ENCODE measurements at places on chromosomes 1 and 21.

DNA sequence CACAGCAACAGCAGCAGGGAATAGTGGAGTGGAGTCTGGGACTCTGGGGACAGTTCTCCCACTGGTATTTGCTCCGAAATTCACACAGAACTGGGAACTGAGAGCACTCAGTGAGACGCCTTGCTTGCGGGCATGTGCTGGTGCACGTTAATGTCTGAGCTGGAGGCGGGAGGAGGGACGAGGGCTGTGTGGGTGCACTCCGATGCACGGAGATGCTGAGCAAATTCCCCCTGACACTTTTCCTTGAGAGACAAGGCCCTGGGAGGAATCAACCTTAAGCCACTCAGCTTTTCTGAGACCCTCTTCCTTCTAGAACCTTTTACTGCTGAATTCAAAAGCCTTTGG is 2.8 kb downstream of the RGS8 start:
- no peak for DNase-seq

DNA sequence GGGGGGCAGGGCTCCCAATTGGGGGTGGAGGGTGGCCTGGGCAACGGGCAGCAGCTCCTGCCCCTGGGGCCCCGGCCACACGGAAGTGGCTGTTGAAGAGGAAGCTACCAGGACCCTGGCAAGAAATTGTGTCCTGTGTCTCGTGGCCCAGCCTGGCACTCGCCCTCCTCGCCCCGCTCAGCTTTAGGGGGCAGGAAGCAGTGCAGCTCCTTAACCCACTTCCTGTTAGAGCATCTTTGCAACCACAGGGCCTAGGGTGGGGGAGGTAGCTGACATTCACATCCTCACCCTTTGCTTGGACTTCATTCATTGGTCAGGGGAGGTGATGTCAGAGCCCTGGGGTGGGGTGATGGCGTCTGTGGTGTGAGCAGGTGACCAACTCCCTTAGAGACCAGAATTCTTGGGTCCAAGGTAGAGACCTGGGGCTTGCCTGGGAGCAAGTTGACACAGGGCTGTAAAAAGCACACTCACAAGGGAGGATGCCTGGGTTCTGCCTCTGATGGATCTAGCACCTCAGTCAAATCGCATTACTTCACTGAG is at the start of gene ARHGAP30:
Gene ARHGAP30, minus strand, starts transcription at position 161 of the 540 bp plus-strand sequence. CDS start 267 bp downstream, outside the sequence.
- peak; percentile 39 for DNase-seq

- no peak for DNase-seq
Measured at GRCh38 chr1:80607064-80607463, 1193.7 kb upstream of the ADGRL2 start.

GRCh38 chr1:39673215-39673614 is 1.3 kb upstream of the NT5C1A start:
- no peak for DNase-seq

GRCh38 chr1:197173571-197174507 is 27.4 kb upstream of the ASPM start:
- no peak for DNase-seq

DNA sequence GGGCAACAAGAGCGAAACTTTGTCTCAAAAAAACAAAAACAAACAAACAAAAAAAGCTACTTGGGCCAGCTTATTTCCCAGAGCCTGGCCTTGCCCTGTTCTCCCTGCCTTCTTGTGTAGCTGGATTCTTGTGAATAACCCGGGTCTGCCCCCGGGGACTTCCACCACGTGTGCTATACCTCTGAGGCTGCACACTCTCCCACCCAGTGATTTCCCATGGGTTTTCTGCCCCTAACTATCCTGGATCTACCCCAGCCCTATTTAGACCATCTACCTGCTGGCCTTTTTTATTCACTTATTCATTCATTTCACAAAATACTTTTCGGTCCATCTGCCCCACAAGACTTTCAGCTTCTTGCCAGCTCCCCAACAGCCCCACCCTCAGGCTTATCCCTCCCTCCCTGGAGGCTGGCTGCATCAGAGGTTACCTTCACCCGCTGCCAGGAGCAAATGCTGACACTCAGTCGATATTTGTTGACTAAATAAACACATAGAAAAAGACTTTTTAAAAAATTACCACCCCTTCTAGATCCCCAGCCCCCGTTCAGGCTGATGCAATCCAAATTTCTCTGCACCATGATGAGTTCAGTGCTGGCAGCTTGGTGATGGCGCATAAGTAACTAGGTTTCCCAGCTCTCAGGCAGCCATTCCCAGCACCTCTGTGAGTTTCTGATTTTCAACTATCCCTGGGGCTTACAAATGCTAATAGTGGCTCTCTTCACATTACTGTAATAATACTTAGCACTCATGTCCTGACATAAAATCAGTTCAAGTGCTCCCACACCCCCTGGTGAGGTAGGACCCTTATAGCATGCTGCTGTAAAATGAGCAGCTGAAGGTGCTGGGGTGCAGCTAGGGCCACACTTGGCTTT is 30.7 kb upstream of the TARBP1 start:
- no peak for DNase-seq

DNA sequence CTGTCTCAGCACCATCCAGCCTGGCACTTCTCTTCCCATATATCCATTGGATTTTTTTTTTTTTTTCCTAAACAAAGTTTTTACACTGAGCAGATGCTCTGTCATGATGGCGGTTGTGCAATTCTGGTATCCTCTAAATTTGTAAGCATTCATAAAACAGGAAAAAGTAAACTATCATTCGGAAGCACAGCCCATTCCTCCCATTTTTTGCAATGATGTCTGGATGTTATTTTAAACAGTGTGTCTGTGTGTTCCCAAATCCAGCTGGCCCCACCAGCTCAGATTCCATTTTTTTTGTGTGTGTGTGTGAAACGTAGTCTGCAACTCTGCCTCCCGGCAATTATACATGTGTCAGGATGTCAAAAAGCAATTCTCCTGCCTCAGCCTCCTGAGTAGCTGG is 33.5 kb downstream of the PDPN start:
- no peak for DNase-seq

DNA sequence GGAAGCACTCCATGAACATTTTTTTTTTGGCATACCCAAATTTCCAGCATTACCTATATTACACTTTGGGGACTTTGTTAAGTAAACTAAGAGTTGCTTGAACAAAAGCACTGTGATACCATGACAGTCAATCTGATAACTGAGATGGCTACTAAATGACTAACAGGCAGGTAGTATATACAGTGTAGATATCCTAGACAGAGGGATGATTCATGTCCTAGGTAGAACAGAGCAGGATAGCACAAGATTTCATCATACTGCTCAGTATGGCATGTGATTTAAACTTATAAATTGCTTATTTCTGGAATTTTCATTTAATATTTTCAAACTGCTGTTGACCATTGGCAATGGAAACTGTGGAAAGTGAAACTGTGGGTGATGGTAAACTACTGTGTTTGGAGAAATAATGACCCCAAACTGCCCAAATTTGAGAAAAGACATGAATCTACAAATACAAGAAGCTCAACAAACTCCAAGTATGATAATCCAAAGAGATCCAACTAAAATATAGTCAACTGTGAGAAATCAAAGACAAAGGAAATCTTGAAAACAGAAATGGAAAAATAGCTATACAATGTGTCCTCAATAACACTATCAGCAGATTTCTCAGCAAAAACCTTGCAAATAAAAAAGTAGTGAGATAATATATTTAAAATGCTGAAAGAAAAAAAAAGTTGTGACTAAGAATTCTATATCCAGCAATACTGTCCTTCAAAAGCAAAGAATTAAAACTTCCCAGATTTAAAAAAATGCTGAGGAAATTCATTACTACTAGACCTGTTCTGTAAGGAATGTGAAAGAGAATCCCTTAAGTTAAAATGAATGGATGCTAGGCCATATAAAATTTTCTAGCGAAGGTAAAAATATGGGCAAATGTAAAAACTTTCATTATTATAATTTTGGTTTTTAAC is 410.4 kb downstream of the DUSP10 start:
- no peak for DNase-seq

GRCh38 chr1:53182716-53183094 is 13.9 kb upstream of the CPT2 start:
- no peak for DNase-seq

DNA sequence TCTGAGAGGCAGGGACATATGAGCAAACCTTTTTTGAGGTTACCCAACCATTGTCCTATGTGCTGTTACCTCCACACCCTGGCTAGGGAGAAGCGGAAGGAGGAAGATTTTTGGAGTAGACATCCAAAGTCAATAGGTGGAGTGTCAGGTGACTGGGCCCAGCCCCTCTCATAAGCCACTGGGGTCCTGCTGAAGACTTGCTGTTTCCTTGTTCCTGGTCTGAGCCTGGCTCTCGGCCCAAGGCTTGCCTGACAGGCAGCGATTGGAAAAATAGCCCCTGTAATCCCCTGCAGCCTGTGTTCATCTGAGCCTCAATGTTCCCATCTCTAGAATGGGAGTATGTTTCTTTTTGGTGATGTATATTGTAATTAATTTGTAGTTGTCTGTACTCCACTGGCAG is 6.9 kb upstream of the PIGR start:
- no peak for DNase-seq

DNA sequence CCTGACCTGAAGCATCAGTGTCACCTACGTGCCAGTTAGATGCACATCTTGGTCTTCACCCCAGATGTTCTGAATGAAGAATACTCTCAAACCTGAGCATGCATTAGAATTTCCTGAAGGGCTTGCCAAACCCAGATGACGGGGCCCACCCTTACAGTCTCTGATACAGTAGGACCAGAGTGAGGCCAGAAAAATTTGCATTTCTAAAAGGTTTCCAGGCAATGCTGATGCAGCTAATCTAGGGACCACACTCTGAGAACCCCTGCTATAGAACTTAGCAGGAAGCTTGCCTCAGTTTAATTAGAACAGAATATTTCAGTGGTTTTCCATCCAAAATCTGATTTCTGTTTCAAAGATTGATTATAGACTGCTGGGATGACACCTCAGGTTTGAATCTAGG is 9.9 kb upstream of the CTBS start:
- DNase-seq: no peak

DNA sequence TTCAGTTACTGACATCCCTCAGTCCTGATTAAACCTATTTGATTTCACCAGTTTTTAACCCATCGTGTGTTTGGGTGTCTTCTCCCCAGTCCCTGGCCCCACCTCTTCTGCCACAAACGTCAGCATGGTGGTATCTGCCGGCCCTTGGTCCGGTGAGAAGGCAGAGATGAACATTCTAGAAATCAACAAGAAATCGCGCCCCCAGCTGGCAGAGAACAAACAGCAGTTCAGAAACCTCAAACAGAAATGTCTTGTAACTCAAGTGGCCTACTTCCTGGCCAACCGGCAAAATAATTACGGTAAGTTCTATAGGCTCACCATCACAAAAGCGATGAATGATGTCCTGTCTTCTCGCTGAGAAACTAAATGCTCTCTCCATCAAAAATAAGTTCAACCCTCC is 28.7 kb downstream of the NBPF3 start:
- no peak for DNase-seq

- no peak for DNase-seq
Measured at GRCh38 chr1:218846181-218846580, 327.5 kb upstream of the LYPLAL1 start.

DNA sequence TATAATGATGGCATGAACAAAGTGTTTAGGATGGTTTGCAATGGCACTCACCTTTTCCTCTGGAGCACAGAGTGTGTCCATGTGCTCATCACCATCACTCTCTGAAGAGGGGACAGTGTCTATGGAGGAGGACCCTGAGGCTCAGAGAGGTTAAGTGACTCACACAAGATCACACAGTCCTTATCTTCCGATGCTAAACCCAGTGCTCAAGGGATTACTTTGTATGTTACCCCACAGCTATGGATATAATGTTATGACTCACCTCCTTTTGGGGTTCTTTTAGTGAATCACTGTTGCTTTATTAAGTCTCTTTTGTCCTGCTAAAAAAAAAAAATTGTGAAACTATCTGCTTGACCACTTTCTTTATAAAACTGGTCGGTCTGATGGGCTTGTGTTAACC is 67.6 kb downstream of the TENT5C start:
- DNase-seq: no peak

- no peak for DNase-seq
Measured at GRCh38 chr1:175388285-175388684, 195.7 kb upstream of the KIAA0040 start.

DNA sequence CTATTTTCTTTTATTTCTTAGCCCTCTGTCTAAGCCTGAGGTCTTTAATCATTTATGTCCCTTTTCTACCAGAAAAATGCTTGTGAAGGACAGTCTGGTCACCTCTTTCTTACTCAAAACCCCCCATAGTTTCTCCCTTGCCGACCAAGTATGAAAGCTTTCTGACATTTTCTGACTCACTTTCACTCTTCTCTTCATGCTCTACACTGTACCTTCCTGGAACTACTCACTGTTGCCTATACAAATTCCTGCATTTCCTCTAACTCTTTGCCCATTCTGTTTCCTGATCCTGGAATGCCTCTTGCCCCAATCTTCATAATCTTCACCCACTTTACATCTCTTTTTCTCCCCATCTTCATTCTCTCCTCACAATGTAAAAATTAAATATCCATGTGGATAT is 380.0 kb downstream of the HHIPL2 start:
- no peak for DNase-seq

DNA sequence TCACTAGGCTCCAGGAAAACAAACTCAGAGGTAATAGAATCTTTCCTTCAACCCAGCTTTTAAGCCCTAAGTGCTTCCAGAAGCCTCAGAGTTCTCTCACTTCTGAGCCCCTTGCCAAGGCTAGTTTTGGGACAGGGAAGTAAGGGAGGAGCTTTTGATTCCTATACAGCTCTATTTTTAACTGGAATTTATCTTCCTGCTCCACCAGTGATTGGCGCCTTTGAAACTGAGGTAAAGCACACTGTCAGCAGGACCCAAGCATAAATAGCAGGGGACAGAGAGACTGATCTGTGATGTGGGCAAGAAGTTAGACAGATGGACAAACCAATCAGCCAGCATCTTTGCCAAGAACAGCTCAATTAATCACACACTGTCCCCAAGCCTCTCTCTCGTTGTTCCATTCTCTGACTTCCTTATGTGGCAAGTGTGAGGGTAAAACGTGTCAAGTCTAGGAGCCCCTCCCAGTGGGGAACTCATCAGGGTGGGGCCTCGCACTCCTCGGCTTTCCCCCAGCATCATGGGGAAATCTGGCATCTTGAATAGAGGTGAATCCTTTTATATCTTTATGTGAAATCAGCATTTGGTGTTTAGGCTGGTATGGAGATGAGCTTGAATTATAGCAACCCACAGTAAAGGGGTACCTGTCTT is 40.2 kb upstream of the MPZL1 start:
- DNase-seq: no peak

- no peak for DNase-seq
Measured at GRCh38 chr1:157198619-157199420, 60.6 kb upstream of the ETV3 start.

DNA sequence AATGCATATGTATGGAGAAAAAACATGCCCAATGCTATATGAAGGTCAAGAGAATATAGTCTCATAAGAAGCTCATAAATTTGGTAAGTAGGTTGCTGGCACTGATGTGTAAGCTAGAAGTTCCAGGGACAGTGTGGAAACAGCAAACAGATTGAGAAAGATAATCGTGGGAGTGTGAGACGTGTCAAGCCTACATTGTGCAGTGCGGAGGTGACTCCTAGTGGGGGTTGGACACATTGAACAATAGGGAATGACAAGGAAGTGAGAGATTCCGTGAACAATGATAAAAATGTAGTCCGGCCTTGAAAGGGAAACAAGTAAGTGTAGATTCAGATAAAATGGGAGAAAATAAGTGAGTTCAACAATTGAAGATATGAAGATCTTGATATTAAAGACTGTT is 788.4 kb upstream of the PRMT6 start:
- no peak for DNase-seq

GRCh38 chr1:66354311-66355201 is 179.4 kb upstream of the SGIP1 start:
- no peak for DNase-seq

- DNase-seq: no peak
Measured at GRCh38 chr1:196660272-196660671, 8.4 kb downstream of the CFH start.

Data from stimulated activated CD4-positive, alpha-beta T cell treated with anti-CD3 and anti-CD28 coated beads, Interleukin-1b, Interleukin-23, amount 100 ng/mL, for 1 hour (primary cell).